Frontal cortex (tissue), 4 donors: ENCODE measurements at places on chromosomes 12 and 14.

DNA sequence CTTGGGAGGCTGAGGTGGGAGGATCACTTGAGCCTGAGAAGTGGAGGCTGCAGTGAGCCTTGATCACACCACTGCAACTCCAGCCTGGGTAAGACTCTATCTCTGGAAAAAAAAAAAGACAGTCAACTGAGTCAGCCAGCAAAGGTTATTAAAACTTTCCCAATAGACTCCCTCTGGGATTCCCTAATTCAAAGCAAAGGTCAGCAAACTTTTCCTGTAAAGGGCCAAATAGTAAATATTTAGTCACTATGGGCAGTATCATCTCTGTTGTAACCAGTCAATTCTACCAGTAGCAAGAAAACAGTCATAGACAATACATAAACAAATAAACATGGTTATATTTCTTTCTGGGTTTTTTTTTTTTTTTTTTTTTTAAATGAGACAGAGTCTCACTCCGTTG is 122.5 kb downstream of the IPO8 start:
- no peak for DNase-seq

GRCh38 chr14:67357186-67357968 is 2.2 kb downstream of the ATP6V1D start:
- no peak for DNase-seq

- no peak for DNase-seq
Measured at GRCh38 chr12:104582739-104583138, 126.0 kb downstream of the CHST11 start.

GRCh38 chr14:85528080-85528896 is 1.7 kb upstream of the FLRT2 start:
- DNase-seq = peak; percentile 27

GRCh38 chr12:8773461-8773860 is 49.0 kb upstream of the A2ML1 start:
- DNase-seq = no peak

GRCh38 chr12:117836476-117836875 is 132.3 kb downstream of the KSR2 start:
- DNase-seq = no peak

GRCh38 chr14:86852530-86852929 is 1140.5 kb downstream of the GALC start:
- no peak for DNase-seq

DNA sequence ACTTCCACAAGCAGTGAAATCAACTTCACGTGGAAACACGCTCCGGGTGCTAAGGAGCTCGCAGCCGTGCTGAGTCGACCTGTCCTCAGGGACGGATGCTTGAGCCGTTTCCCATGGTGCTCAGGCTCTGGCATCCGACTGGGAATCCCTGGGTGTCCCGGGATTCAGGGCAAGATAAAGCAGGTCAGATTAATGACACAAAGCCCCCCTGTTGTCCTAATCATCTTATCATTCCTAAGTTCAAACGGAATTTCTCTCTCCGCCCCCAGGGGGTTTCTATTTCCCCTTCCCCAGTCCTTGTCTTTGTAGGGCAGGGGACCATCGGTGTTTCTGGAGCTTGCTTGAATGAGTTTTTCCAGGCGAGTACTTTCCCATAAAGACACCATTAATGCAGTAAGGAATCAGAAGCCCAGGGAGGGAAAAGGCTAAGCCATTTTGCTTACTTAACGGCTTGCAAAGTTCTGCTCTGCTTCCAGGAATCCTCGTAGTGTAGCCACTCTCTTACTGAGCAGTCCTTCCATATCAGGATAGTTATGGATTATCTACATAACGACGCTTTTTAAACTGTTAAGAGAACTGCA is 116.5 kb downstream of the TMEM132C start:
- no peak for DNase-seq

DNA sequence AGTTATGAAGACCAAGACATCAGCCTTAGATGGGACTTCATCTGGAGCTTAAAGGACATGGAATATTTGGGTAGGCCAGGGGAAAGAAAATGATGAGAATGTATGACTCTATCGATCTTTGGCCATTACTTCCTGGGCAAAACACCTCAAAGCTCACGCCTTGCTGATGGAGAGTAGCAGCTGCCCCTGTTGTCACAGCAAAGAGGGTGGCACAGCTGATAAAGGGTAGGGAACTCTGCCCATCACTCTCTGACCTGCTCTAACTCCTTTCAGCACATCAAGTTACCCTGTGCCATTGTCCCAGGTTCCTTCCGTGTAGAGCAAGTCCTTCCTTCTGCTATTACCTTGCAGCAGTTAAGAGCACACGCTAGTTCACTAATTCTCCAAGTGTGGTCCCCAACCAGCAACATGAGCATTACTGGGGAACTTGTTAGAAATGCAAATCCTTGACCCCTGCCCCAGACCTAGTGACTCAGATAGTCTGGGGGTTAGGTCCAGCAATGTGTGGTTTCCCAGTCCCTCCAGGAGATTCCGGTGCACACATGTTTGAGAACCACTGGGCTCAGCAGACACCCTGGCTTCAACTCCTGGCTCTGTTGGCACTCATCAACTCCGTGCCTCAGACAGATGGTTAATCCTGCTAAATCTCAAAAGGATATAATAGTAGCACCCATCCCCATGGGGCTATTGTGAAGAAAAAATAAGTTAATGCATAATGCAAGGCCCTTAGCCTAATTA is 93.7 kb upstream of the EEA1 start:
- DNase-seq = no peak

DNA sequence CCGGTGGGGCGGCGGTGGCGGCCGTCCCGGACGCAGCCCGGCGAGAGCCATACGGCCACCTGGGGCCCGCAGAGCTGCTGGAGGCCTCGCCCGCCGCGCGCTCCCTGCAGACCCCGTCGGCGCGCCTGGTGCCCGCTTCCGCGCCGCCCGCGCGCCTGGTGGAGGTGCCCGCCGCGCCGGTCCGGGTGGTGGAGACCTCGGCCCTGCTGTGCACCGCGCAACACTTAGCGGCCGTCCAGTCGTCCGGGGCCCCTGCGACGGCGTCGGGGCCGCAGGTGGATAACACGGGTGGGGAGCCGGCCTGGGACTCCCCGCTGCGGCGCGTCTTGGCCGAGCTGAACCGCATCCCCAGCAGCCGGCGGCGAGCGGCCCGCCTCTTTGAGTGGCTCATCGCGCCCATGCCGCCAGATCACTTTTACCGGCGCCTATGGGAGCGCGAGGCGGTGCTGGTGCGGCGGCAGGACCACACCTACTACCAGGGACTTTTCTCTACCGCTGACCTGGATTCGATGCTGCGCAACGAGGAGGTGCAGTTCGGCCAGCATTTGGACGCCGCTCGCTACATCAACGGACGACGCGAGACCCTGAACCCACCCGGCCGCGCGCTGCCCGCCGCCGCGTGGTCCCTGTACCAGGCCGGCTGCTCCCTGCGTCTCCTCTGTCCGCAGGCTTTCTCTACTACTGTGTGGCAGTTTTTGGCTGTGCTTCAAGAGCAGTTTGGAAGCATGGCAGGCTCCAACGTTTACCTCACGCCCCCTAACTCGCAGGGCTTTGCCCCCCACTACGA is 716 bp downstream of the RIOX1 start:
- DNase-seq = peak; percentile 58

- DNase-seq = peak; percentile 54
Measured at GRCh38 chr14:23483236-23483854, 13.8 kb downstream of the NGDN start.

DNA sequence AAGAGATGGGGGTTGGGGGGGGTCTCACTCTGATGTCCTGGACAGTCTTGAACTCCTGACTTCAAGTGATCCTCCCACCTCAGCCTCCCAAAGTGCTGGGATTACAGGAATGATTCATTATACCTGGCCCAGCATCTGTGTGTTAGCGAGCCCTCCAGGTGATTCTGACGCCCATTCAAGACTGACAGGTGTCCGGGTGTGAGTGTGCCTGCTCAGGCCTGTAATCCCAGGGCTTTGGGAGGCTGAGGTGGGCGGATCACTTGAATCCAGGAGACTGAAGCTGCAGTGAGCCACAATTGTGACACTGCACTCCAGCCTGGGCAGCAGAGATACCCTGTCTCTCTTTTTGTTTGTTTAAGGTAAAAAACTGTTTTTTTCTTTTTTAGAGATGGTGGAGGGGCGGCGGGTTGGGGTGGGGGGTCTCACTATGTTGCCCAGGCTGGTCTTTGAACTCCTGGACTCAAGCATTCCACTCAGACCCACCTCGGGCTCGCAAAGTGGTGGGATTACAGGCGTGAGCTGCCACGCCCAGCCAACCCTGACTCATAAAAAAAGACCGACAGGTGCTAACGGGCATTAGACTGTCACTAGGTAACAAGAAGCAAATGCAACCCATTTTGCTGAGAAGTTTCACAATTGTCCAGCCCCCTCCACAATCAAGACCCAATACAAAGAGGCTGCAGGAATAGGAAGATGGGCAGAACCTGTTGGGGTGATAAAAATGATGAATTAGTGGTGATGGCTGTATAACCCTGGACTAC is 4.7 kb downstream of the VSIG10 start:
- no peak for DNase-seq

- no peak for DNase-seq
Measured at GRCh38 chr12:21773263-21773741, 1.2 kb downstream of the KCNJ8 start.

DNA sequence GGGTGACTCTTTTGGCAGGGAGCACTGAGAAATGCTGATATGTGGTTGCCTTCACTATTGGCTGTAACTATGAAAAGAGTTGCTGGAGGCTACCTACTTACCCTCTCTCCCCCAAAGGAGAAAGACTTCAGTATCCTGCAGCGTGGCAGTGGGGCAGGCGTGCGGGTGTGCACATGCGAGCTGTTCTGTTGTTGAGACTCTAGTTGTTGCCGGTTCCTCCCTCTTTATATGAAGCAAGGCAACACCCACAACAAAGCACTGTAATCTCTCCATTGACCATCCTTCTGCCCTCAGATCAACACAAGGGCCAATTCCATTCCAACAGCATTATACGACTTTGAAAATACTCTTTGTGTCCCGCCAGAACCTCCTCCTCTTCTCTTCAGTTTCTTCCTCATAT is 259.4 kb downstream of the CACNA1C start:
- DNase-seq = no peak

DNA sequence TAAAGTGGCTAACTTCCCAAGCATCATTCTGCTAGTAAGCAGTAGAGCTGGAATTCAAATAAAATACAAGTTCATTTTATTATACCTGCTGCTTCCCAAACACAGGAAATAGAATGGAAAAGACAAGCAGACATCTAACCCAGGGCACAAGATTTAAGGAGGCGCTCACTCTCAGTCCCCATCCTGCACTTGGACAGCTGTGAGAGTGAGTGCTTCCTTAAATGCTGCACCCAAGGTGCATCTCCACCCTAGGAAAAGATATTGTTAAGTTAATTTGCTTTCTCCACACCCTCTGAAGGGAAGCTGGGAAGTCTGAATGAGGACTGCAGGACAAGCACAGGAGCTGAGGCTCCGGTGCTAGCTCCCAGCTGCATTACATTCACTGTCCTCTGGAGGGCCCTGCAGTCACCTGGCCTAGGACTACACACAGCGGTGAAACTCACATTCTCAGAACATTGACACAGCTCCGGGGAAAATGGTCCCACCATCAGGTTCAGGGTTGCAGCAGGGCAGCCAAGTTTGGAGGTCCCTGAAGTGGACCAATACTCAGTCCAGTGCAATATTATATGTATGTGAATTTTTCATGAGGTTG is 14.2 kb downstream of the HEBP1 start:
- no peak for DNase-seq

DNA sequence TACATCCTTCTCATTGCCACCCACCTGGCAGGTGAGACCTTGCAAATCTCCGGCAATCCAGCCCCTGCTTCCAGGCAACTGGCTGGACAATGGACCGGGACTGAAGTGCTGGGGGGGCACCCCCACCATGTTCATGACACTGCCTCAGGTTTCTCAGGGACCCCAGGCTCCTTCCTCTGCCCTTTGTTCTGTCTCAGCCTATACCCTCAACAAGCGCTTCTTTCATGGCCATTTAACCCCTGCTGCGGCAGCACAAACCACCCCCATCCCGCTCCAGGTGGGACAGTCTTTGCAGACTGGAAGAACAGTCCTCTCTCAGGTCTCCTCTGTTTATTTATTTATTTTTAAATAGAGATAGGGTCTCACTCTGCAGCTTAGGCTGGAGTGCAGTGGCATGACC is 7.6 kb downstream of the ISM2 start:
- no peak for DNase-seq

- peak; percentile 62 for DNase-seq
Measured at GRCh38 chr12:113071135-113072112, 14.9 kb downstream of the DTX1 start.

DNA sequence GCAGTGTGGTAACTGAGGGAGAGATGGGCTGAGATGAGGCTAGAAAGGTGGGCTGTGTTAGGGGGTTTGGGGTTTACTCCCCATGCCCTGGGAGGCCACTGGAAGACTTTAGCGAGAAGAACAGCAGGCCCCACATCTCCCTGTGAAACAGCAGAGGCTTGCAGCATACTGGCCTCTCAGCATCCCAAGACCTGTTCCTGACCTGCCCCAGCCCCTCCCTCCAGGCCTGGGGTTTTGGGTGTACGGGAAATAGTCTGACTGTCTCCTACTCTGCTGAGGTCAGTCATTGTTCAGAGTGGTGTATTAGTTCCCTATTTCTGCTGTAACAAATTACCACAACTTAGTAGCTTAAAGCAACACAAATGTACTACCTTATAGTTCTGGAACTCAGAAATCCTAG is 103.5 kb upstream of the HIF1A start:
- no peak for DNase-seq

DNA sequence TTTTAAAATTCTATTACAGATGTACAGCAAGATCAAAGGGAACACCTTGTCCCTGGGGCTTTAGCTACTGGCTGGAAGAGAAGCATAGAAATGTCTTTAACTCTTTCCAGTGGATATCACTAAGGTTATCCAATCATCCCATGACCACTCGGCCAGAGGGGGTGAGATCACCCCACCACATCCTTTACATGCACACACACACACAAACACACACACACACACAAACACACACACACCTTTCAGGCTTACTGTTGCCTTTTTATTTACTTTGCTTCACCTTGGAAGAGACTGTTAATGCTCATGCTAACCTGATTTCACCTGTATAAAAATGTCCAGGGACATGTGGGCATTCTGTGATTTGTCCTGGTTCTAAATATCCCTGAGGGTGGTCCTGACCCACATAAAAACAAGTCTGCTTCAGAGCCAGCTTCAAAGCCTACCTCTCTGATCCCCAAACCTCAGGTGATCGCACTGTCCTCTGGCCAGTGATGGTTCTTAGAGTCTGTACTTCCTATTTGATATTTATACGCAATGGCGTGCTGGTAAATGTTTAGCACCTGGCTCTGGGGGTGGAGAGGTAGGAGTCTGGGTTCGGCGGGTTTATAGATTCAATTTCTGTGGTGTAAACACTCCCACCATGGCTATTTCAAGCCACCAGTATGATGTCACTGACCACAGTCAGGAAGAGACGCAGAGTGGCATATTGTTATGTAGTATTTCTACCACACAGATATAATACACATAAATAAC is 166.1 kb upstream of the EEA1 start:
- DNase-seq = no peak

- DNase-seq = no peak
Measured at GRCh38 chr12:124920353-124920935, 6.0 kb upstream of the UBC start.
